COR-L47 (cell line): ENCODE measurements at places on chromosomes 2 and 18.

- no peak for DNase-seq
Observed at GRCh38 chr2:203672856-203673255, 33.6 kb upstream of the CD28 start.

DNA sequence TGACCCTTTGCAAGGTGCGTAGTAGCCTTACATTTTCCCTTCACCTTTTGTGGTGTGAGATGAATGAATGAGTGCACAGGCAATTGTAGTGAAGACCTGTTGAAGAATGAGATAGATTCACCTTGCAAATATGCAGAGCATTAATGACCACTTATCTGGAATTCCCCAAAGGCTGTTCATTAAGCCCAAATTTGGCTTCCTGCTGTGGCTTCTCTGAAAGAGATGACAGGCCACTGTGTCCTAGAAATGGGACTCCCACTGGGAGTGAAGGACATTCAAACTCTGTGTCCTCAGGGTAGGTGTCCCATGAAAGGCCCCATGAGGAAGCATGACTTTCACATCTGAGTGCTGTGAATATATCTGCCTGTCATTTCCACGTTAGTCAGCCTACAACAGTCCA, 1821.8 kb upstream of the PIK3C3 start:
- DNase-seq = no peak

GRCh38 chr2:36433311-36434217, 78.0 kb downstream of the CRIM1 start:
- peak; percentile 39 for DNase-seq

GRCh38 chr2:17442334-17442733, 75.9 kb downstream of the RAD51AP2 start:
- no peak for DNase-seq

- peak; percentile 30 for DNase-seq
Observed at GRCh38 chr2:239368906-239369552, 31.8 kb downstream of the HDAC4 start.

DNA sequence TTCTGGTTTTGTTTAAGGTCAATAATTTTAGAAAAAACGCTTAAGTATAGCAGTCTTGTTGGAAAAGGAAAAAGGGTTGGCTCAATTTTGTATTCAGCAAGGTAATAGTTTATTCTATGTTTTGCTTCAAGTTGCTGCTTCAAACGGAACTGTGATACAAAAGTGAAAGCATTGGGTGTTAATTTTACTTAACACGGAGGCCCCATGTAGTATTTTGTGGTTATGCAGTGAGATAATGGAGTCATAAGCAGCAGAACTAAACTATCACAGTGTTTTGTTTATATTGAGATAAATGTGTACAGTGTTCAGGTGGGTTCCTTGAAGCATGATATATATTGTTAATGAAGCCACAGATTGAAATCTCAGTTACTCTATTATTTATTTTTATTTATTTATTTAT, 67.0 kb upstream of the LYPD6B start:
- DNase-seq = no peak
